ENCODE measurements at places on chromosomes 12 and 14.

DNA sequence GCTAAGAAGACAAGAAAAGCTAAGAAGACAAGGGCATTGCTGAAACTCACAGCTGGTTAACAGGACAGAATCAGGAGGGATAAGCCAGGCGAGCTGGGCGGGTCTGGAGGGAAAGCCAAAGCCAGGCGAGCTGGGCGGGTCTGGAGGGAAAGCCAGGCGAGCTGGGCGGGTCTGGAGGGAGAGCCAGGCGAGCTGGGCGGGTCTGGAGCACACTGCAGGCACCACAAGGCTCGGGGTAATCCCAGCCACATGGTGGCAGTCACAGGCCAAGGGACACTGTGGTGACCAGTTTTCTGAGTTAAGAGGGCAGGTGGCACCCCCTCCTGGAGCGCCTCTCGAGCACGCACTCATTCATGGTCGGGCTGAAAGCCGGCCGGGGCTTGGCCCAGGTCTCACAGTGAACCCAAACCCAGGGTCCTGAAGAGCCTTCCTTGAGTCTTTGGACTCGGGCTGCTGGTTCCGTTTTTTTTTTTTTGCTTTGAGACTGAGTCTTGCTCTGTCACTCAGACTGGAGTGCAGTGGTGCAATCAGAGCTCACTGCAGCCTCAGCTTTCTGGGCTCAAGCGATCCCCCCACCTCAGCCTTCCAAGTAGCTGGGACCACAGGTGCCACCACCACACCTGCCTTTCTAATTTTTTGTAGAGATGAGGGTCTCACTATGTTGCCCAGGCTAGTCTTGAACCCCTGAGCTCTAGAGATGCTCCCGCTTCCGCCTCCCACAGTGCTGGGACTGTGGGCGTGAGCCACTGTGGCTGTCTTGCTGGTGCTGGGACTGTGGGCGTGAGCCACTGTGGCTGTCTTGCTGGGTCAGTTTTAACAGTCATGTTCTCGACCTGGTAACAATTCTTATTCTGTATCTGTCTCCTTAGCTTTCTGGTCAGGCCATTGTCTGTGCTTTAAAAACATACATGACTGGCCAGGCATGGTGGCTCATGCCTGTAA lies 40.2 kb downstream of the HSP90AA1 start:
- no peak overlapping the region for H3K4me3 ChIP-seq
- H3K27ac ChIP-seq = no peak overlapping the region
- H3K36me3 ChIP-seq = peaks cover 39% of the 10 kb centered on the region

GRCh38 chr14:94562022-94562421 lies 780 bp downstream of the SERPINA4 start:
- no peaks in the 10 kb centered on the region for H3K27me3 ChIP-seq
- H3K27ac ChIP-seq = no peak overlapping the region
- H3K36me3 ChIP-seq = no peaks in the 10 kb centered on the region
- no peak for DNase-seq
- H3K4me1 ChIP-seq = no peaks in the 10 kb centered on the region

- H3K36me3 ChIP-seq = no peaks in the 10 kb centered on the region
- no peaks in the 10 kb centered on the region for H3K27me3 ChIP-seq
- no peak overlapping the region for H3K27ac ChIP-seq
Observed at GRCh38 chr12:19048943-19049342, 80.6 kb upstream of the PLEKHA5 start.

DNA sequence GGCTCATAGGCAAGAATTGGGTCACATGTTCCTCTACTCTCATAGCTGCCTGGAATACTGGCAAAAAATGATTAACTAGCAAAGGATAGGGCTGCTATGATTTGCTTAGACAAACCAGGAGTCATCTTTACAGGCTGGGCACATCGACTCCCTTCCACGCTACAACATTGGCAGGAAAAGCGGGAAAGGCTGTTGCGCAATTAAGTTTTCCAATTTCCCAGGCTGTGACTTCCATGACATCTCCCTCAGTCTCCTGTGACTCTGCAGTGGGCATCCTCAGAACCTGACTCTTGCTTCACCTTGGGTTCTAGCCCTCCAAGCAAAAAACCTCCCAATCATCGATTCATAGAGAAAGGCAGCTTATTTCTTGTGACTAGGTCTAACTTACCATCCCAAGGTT lies 184.5 kb upstream of the E2F7 start:
- no peaks in the 10 kb centered on the region for H3K4me1 ChIP-seq
- DNase-seq = no peak
- no peaks in the 10 kb centered on the region for H3K36me3 ChIP-seq
- H3K4me3 ChIP-seq = no peak overlapping the region
- H3K27ac ChIP-seq = no peak overlapping the region

DNA sequence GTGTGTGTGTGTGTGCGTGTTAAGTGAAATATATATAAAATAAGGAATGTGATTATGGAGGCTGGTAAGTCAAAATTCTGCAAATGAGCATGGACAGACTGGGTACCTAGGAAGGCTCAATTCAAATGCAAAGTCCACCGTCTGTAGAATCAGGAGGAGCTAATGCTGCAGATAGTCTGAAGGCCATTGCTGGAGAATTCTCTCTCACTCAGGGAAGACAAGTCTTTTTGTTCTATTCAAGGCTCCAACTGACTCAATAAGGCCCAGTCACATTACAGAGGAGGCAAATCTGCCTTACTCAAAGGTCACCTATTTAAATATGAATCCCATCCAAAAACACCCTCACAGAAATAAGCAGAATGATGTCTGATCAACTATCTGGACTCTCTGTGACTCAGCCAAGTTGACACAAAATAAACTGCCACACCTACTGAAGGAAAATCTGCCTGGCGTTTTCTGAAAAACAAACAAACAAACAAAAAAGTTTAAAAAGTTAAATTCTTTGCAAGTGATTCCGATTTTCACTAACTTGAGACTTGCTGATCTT lies 684 bp upstream of the KLRF2 start:
- H3K27ac ChIP-seq = no peak overlapping the region
- H3K4me1 ChIP-seq = no peaks in the 10 kb centered on the region
- no peaks in the 10 kb centered on the region for H3K27me3 ChIP-seq

- DNase-seq = no peak
- H3K27ac ChIP-seq = no peak overlapping the region
- H3K4me3 ChIP-seq = no peak overlapping the region
Observed at GRCh38 chr12:50927356-50927755, 25.0 kb upstream of the HIGD1C start.

DNA sequence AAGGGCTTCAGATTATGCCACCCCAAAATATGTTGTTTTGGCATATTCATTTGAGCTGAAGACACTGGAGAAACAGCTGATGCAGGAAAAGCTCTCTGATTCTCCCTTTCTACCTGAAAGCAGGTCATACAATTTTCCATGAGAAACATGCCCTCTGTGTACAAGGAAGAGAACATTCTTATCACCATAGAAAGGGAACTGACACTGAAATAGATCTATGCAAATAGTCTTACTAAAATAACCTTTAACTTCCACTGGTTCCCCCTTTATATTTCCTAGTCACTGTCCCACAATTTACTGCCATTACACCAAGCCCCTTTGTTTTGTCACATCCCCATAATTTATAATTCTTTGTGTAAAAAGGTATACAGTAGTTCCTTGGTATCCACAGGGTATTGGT lies 9.6 kb upstream of the PHC1 start:
- no peak for DNase-seq
- no peak overlapping the region for H3K4me3 ChIP-seq
- no peak overlapping the region for H3K27ac ChIP-seq

- peaks cover 4% of the 10 kb centered on the region for H3K4me1 ChIP-seq
- H3K4me3 ChIP-seq = no peak overlapping the region
- H3K27ac ChIP-seq = no peak overlapping the region
- no peaks in the 10 kb centered on the region for H3K27me3 ChIP-seq
- H3K36me3 ChIP-seq = no peaks in the 10 kb centered on the region
Observed at GRCh38 chr14:89384023-89384422, 33.0 kb downstream of the FOXN3 start.

DNA sequence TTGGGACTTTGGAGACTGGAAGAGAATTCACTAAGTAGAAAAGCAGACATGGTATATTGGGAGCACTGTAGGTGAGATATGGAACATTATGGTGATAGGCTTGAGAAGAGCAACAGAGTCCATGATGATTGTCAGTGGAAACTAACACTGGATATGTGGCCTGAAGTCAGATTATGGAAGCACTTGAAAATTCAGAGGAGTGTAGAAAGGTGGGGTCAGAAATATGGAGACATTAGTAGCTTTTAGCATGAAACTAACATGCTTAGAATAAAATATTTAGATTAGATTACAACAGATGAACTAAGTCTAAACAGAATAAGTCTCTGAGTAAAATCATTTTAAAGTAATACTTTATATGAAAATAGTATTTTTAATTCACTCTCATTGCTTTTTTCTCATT lies 499.1 kb downstream of the TMEM117 start:
- no peak overlapping the region for H3K27ac ChIP-seq
- no peak overlapping the region for H3K4me3 ChIP-seq
- no peaks in the 10 kb centered on the region for H3K36me3 ChIP-seq
- H3K4me1 ChIP-seq = peaks cover 2% of the 10 kb centered on the region

GRCh38 chr12:97385121-97385520 lies 77.5 kb upstream of the RMST start:
- no peaks in the 10 kb centered on the region for H3K36me3 ChIP-seq
- no peaks in the 10 kb centered on the region for H3K4me1 ChIP-seq
- H3K4me3 ChIP-seq = no peak overlapping the region

GRCh38 chr14:63988579-63988978 lies 135.8 kb downstream of the SYNE2 start:
- DNase-seq = no peak
- no peaks in the 10 kb centered on the region for H3K36me3 ChIP-seq
- no peaks in the 10 kb centered on the region for H3K4me1 ChIP-seq
- H3K27me3 ChIP-seq = no peaks in the 10 kb centered on the region
- no peak overlapping the region for H3K4me3 ChIP-seq
- no peak overlapping the region for H3K27ac ChIP-seq

Measured in mesendoderm (in vitro differentiated cells).